Activated T-helper 1 cell treated with Interleukin-2 at 50 U/mL for 16 hours (primary cell): ENCODE measurements at places on chromosomes 3 and 15.

DNA sequence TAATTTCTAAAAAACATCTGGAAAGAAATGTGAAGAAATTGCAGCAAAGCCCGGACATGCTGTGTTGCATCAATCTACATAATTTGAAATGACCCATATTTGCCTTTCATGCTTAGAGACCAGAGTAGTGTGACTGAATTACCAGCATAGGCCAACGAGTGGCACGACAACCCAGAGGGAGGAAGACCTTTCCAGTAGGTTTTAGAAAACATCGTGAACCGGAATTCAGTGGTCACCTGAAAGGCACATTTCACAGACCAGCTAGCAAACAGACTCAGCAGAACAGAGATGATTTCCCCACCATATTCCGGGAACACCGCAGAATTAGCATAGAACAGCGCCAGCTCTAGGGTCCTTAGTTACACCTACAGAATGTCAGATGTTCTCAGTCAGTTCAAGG, 620.0 kb upstream of the ZNF385D start:
- DNase-seq = no peak

DNA sequence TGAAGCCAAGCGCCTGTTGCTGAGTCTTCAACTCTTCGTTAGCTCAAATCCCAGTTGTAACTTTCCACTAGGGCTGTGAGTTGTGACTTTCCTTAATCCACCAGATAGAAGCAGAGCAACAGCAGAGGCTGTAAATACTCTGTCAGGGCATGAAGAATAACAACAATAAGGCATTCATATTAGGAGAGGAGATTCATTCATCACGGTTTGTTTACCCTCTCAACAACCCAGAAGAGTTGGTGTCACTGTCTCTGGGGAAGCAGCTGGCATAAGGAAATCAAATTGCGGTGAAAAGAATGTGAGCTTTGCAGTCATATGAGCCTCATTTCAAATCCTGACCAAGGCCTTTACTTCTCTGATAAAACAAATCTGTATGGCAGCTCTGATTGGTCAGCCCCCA, 184.8 kb downstream of the SHQ1 start:
- no peak for DNase-seq

DNA sequence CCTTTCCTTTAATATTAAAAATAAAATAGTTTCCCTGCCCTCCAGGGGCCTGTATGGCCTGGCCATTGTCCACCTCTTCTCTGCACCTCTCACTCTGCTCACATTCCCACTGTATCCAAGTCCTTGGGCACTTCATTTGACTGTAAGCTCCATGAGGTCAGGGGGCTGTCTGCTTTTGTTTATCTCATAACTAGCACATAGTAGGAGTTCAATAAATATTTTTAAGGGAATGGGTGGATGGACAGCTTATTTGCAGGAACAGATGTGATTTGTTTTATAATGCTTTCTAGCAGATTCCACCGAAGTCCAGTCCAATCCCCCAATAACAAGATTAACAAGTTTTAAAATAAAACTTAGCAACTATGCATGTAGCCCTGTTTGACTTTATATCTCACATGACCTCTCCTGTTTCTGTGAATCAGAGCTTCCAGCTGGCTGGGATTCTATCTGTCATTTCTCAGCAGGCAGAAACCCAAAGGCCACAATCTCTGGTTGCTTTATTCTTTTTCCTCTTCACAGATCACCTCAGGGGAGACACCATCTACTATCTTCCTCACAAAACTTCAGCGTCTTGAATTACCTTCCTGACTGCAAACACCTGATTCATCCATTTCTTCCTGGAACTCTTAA, 123.0 kb upstream of the NR2F2 start:
- no peak for DNase-seq

- DNase-seq = no peak
Measured at GRCh38 chr3:69807674-69808073, 68.4 kb downstream of the MITF start.

DNA sequence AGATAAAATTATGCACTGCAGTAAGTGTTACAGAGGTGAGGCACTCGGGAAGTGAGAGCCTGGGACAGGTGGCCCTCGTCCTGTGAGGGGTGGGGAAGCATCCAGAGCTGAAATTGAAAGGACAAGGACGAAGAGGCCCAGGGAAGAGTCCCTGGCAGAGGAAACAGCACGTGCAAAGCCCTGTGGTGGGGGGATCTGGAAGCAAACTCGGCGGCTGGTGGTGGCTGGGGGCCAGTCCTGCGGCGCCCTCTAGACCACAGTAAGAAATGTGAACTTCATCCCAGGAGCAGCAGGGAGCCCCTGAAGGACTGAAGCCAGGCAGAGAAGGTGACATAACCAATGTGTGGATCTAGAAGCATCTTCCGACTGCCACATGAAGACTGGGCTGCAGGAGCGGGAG, 42.8 kb downstream of the GRIP2 start:
- no peak for DNase-seq

DNA sequence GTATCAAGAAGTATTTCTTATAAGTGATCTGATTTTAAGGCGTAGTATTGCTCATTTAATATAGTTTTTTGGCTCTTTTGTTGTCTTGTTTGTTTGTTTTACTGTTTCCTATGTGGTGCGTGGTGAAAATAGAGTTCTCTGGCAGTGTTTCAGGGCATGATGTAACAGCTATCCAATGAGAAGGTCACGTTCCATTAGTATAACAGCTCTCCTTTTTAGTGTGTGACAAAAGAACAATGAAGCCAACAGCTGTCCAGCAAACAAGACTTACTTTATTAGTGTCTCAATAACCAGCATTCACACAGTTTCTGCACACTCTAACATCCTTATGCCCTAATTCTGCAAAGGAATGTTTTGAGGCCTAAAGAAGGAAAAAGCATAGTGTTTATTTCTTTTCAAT, 127.9 kb downstream of the SLC25A26 start:
- no peak for DNase-seq

- no peak for DNase-seq
Measured at GRCh38 chr3:180284331-180285110, 247.8 kb upstream of the PEX5L start.
